CD8-positive, alpha-beta memory T cell (primary cell): ENCODE measurements at places on chromosomes 3 and 15.

DNA sequence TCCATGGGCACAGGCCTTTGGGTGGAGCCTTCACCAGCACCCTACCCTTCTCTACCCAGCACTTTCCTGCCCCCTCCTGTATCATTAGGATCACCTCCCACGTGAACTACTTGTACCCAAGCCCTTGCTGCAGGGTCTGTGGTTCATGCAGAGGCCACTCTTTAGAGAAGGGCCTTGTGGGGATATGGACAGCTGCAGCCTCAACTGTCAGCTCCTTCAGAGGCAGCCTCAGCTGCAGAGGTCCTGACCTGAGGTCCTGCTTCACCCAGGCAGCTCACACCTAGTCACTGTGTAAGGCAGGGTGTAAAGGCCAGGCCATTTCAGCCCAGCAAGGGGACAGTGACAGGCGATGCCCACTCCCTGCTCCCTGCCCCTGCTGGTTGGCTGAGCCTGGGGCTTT, 448.6 kb upstream of the PROK2 start:
- no peak for DNase-seq

DNA sequence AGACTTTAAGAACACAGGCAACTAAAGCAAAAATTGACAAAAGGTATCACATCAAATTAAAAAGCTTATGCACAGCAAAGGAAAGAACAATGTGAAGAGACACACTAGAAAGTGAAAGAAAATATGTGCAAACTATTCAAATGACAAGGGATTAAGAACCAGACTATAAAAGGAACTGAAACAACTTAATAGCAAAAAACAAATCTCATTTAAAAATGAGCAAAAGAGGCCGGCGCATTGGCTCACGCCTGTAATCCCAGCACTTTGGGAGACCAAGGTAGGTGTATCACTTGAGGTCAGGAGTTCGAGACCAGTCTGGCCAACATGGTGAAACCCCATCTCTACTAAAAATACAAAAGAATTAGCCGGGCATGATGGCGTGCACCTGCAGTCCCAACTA, 14.4 kb downstream of the NGLY1 start:
- no peak for DNase-seq

DNA sequence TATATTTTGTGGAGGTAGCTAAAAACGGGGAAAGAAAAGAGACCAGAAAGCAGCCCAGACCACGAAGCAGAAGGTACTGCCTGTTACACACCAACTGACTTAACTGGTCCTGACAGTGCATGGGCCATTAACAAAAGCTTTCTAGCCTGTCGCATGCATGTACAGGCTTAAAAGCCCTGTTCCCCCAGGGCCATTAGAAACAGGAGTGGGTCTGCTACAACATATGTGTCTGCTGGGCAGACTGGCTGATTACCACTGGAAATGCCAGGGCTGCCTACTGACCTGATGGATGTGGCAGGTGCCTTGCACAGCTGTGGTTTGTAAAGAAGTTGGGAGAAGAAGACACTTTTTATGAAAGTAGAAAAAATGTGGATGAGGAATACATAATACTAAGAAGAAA, 137.4 kb downstream of the GAP43 start:
- no peak for DNase-seq

GRCh38 chr3:129749692-129750091, 143.2 kb upstream of the PLXND1 start:
- DNase-seq = no peak

DNA sequence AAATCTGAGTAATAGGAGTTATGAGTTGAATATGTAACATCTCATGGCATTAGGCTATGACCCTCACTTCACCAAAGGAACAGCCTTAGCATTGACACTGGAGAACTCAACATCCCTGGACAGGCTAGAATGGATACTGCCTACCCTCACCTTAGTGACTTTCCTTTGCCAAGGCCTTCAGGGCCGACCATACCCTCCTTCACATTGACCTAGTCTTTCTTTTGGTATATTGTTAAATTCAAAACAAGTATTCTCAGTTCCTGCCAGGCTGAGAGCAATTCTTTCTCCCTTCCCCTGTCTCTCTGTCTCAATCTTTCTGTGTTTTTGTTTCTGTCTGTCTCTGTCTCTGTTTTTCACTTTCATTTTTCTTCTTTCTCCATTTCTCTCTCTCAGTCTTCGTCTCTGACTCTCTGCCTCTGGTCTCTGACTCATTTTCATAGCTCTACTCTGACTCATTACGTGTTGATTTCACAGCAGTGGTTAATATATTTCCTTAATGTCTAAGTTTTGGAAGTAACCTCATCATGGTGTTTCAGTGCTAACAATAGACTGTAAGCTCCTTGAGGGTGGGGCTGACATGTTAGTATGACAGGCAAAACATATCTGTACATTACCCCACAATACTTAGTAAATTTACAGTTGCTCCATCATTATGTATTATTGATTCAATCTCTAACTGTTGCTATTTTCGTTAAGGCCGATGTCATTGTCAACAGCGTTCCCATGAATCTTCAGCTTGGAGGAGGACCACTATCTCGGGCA, 32.5 kb downstream of the PARP15 start:
- no peak for DNase-seq
